Renal cortical epithelial cell (primary cell): ENCODE measurements at places on chromosomes 7 and 10. TPM values are rescaled to one million over a fixed set of nuclear protein-coding genes. Genes with fewer than 3 reads are reported as not detected.

DNA sequence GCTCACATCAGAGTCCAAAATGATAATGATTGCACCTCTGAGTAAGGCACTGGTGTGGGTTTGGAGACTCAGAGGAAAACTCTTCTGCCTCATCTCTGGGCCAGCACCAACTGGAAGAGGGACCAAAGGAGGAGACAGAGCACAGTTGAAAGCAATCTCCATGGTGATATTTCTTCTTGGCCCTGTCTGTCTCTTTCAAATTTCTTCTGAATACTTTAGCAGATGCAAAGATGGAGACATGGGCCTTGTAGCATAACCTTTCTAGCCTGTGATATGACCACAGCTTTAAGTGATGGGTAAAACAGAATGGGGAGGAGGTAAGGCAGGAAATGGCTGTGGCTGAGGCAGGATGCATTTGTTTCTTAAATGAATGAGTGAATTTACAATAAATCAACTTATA is 12.2 kb upstream of the GIMAP7 start:
- no peak for DNase-seq

- DNase-seq = no peak
Measured at GRCh38 chr7:151437866-151438516, 1.9 kb downstream of the CRYGN start.

DNA sequence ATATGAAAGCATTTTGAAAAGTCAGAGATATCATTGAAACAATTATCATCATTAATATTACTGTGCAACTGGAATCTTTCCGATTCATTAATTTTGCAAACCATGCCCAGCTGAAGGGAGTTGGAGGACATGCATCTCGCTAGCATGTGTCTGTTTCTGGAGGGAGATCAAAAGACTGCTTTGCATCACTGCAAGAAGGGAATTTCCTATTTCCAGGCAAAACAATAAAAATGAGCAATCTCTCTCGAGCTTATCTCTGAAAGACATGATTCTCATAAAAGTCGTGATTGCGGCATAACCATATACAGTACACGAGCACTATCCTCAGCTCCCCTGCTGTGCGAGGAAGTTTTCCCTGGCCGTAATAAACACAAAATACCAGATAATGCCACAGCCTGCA is 607.6 kb upstream of the DPP6 start:
- no peak for DNase-seq

DNA sequence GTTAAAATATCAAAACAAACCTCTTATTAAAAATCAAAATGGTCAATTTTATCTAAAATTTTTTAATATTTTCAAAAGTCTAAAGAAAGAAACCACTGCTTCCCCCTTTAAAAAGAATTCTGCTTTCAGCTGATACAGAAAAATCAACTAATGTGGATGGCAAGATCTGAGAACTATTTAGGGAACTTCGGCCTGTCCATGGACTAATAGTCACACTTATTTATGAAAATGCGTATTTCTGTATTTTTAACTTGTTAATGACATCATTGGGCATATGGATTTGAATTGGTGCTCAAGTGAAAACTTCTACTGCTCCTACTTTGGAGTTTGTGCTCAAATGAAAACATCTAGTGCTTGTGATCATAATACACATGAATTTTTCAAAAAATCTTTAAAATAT is 31.9 kb downstream of the RNLS start:
- no peak for DNase-seq

- peak; percentile 40 for DNase-seq
Measured at GRCh38 chr10:25797888-25798429, 136.1 kb upstream of the MYO3A start.

GRCh38 chr10:4217187-4217586 is 432.2 kb upstream of the KLF6 start:
- DNase-seq = no peak

NPSR1 gene
- not detected in 2 replicates for total RNA-seq

DNA sequence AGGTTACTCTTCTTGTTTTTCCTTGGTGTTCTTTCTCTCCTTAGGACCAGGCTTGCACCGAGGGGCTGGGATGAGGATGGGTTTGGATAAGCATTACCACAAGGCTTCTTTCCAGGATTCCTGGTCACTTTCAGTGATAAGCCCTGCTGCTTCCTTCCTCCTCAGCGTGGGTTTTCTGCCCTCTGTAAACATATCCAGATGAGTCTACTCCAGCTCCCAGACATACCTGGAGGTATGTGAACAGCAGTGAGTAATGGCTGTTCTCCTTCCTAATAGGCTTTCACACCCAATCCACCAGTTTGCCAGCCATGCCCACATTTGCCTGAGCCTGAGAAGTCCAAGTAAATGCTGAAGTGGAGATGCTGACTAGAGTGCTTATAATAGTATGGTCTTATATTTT is 229.8 kb upstream of the YAE1 start:
- peak; percentile 42 for DNase-seq

GRCh38 chr7:17371671-17372524 is 73.4 kb downstream of the AHR start:
- peak; percentile 99 for DNase-seq

GRCh38 chr10:124995605-124996004 is 53.7 kb downstream of the ZRANB1 start:
- no peak for DNase-seq

GRCh38 chr10:132120200-132120599 is 54.5 kb downstream of the JAKMIP3 start:
- DNase-seq = no peak

GRCh38 chr10:90621577-90621976 is 236.3 kb downstream of the HTR7 start:
- peak; percentile 7 for DNase-seq

DNA sequence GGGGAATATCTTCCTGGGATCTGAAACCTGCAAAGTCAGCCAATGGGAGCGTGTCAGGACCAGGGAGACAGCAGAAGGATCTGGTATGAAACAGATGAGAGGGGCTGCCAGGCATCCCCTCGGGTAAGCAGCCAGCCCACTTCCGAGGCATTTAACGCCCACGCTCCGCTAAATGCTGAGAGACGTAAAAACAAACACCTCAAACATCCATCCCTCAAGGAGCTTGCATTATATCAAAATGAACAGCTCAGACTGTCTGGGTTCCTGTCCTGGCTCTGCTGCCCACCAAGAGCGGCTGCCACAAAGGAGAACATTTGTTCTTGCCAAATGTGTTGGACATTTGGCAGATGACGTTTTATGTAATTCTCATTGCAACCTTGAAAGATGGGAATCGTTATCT is 7.0 kb upstream of the SERPINE1 start:
- DNase-seq = no peak

DNA sequence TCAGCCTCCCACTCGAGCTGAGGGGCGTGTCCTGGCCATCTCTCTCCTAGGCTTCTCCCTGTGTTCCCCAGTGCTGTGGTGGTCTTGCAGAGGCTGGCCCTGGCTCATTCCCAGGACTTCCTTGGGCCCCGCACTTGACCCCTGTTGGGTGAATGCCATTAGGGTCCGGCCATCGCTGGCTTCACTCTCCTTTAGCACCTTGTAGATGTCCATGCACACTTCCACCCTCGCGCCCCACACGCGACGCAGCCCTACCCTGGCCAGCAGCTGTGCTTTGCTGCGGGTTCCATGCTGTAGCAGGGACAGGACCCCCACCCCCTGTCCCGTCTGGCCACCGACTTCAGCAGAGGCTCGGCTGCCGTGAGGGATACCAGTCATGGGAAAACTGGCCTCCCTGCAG is 46.3 kb downstream of the PITRM1 start:
- DNase-seq = no peak

DNA sequence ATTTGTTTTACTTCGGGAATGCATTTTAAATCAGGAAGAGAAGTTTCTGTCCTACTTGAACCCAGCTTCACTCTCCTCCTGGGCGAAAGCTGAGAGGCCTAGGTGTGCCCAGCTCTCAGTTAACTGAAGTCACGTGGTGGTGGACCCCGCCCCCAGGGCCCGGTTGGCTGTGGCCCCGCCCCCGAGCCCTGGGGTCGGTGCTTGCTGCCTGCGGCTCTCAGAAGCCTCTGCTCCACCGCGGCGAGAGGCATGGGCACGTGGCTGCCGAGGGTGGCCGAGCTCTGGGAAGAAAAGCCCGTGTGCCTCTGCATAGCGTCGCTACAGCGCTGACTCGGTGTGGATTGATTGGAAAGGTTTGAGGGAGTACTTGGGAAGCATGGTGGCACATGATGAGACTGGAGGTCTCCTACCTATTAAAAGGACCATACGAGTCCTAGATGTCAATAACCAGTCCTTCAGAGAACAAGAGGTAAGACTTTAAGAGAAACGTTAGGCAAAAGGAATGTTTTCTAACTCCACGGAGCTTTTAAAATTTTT is 34.1 kb downstream of the NET1 start:
- DNase-seq = peak; percentile 75

OPN1SW gene
- total RNA-seq = not detected in 2 replicates

DNA sequence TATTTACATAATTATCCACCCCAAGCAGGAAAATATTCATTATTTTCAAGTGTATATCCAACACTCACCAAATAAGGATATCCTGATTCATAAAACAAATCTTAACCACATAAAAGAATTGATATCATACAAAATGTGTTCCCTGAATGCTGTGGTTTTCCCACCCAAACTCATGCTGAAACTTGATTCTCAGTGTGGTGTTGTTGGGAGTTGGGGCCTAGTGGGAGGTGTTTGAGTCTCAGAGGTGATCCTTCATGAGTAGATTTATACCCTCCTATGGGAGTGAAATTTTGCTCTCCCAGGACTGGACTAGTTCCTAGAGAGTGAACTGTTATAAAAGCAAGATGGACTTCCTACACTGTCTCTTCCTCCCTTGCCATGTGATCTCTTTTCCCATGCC is 1028.3 kb downstream of the SORCS1 start:
- DNase-seq = no peak

- DNase-seq = peak; percentile 15
Measured at GRCh38 chr7:16189026-16189715, 232.2 kb downstream of the CRPPA start.

ADRB1 gene
- under 0.01 TPM in 1 of 2 replicates, not detected in the other for total RNA-seq

GRCh38 chr10:10910634-10911033 is 107.0 kb upstream of the CELF2 start:
- DNase-seq = no peak

DNA sequence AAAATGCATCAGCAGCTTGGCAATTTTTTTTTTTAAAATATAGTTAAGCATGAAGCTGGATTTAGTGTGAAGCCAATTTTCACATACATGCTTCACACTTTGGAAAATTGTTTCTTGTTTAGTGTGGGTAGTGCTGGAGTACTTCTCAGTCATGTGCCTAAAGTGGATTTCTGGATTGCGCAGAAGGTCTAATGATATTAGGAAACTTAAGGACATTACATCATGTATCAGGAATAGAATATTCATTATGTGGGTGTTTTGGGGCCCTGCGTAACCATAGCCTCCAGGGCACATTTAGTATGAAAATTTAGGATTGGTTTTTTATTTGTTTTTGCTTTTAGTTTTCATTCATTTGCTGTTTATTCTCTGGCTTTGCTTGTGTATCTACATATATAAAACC is 28.8 kb upstream of the BNIP3 start:
- DNase-seq = no peak

- peak; percentile 27 for DNase-seq
Measured at GRCh38 chr7:141133646-141134045, 59.8 kb downstream of the TMEM178B start.

- no peak for DNase-seq
Measured at GRCh38 chr7:27172823-27173510, 1.2 kb downstream of the HOXA10 start.

NPC1L1 gene
- 0.20 and 0.35 TPM in 2 replicates for total RNA-seq

CDC14C gene
- under 0.01 and 0.05 TPM in 2 replicates for total RNA-seq
